ENCODE measurements at places on chromosomes 3 and 15. TPM values are rescaled to one million over a fixed set of nuclear protein-coding genes. Genes with fewer than 3 reads are reported as not detected.

ARRDC4 gene
- total RNA-seq = 9.9 TPM

- no peak for DNase-seq
Observed at GRCh38 chr15:48085591-48085930, 35.2 kb upstream of the SLC24A5 start.

DNA sequence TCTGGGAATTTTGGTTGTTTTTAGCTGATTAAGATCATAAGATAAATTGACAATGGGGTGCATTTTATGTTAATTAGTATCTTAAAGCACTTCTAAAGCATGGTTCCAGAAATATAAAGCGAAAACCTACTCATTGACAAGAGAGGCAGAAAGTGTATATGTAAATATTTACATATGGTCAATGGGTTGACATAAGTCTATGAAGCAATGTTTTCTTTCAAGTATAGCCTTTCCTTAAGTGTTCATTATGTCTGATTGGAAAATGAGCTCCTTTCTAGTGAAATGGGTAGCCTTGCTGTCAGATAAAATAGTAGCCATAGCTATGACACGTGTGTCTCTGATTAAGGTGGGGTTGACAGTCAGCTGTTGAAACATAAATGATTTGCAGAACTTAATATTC lies 365.2 kb upstream of the AGTR1 start:
- DNase-seq = no peak

DNA sequence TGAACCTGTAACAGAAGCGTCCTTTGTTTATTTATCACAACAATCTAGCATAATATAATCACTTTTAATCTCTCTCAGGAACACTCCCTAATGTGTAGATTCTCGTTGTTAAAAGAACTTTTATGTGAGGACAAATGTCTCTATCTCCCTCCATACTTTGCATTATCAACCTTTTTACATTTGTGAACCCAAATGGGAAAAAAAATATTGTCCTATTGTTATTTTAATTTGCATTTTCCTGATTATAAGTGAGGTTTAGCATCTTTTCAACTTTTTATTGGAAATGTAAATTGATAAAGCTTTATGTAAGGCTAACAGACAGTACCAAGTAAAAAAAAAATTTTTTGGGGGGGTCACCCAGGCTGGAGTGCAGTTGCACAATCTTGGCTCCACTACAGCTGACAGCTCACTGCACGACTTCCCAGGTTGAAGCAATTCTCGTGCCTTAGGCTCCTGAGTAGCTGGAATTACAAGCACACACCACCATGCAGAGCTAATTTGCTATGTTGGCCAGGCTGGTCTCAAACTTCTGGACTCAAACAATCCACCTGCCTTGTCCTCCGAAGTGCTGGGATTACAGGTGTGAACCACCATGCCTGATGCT lies 33.0 kb upstream of the DENND4A start:
- peak; percentile 27 for DNase-seq

GRCh38 chr15:72554471-72555425 lies 80.6 kb downstream of the ARIH1 start:
- DNase-seq = peak; percentile 91
